ENCODE measurements at places on chromosomes 4 and X. TPM values are rescaled to one million over a fixed set of nuclear protein-coding genes. Genes with fewer than 3 reads are reported as not detected.

The MGARP gene
- not detected for total RNA-seq

The SCRG1 gene
- not detected for total RNA-seq

The SCD5 gene
- 1.0 TPM for total RNA-seq

The PTCHD1 gene
- total RNA-seq = not detected

The RPA4 gene
- total RNA-seq = 0.74 TPM

The SNCA gene
- 0.39 TPM for total RNA-seq

The GAGE1 gene
- not detected for total RNA-seq

The SPINK2 gene
- total RNA-seq = not detected

The AR gene
- total RNA-seq = 0.25 TPM

The EGFL6 gene
- total RNA-seq = 3.4 TPM

The SHOX gene
- not detected for total RNA-seq

The RASGEF1B gene
- 0.55 TPM for total RNA-seq

The F8A3 gene
- total RNA-seq = 27.3 TPM

The CTAG2 gene
- not detected for total RNA-seq

The DCAF12L1 gene
- total RNA-seq = not detected

The CYSLTR1 gene
- 10.2 TPM for total RNA-seq

The SHROOM4 gene
- not detected for total RNA-seq

The SSX4B gene
- not detected for total RNA-seq

The KIT gene
- total RNA-seq = 0.55 TPM

The ZCCHC12 gene
- total RNA-seq = 0.07 TPM

The TFDP3 gene
- not detected for total RNA-seq

The TRO gene
- total RNA-seq = 2.8 TPM

The BMP3 gene
- total RNA-seq = not detected

The RAB9B gene
- 0.62 TPM for total RNA-seq

The PRDM5 gene
- total RNA-seq = not detected

The ABCD1 gene
- 10.1 TPM for total RNA-seq

The LRRC66 gene
- 0.11 TPM for total RNA-seq

The FAAH2 gene
- total RNA-seq = 2.9 TPM

The CFP gene
- total RNA-seq = 3.0 TPM

The PACRGL gene
- total RNA-seq = 13.6 TPM

The CFAP99 gene
- not detected for total RNA-seq
